ENCODE measurements at places on chromosomes 5 and 9. TPM values are rescaled to one million over a fixed set of nuclear protein-coding genes. Genes with fewer than 3 reads are reported as not detected.

ZNG1C gene
- total RNA-seq, result 37.3 TPM

KIF4B gene
- total RNA-seq, result 0.10 TPM

DNA sequence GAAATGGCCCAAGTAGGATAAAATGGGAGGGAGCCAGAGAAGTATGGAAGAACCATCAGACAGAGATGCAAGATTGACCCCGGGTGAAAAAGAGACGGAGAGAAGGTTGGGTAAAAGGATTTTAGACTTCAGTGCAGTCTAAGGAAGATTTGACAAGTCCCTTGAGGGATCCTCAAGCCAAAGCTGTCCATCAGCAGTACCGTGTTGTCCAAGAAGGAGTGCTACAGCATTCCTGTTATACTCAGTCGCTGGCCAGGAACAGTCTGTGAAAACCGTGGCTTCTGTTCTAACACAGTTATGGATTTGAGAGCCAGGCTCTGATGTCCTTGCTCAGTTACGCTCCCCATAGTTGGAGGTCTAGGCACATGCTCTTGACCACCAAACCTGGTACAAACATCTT is 383.9 kb upstream of the DAB2 start:
- no peak overlapping the region for H3K27ac ChIP-seq
- no peak for DNase-seq
- no peaks in the 10 kb centered on the region for H3K27me3 ChIP-seq
- H3K36me3 ChIP-seq, result no peaks in the 10 kb centered on the region
- no peak overlapping the region for H3K4me3 ChIP-seq

DNA sequence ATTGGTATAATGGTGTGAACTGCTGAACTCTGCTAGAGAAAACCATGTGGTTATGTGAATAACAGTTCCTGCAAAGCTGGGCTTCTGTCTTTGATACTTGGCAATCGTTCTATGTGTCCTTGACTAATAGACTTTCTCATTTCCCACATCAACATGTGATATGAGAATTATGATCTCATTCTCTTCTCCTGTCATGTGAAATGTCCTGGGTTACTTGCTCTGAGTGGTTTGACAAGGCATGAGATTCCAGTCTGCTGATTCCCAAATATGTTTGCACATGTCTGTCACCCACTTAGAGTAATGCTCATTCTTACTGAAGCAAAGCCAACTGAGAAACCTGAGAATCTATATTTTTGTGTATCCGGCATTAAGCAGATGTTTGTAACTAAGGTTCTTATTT is 141.2 kb downstream of the PARP8 start:
- H3K4me1 ChIP-seq, result peaks cover 16% of the 10 kb centered on the region
- no peak for DNase-seq
- H3K4me3 ChIP-seq, result no peak overlapping the region
- H3K36me3 ChIP-seq, result peaks cover 5% of the 10 kb centered on the region
- no peaks in the 10 kb centered on the region for H3K27me3 ChIP-seq

DNA sequence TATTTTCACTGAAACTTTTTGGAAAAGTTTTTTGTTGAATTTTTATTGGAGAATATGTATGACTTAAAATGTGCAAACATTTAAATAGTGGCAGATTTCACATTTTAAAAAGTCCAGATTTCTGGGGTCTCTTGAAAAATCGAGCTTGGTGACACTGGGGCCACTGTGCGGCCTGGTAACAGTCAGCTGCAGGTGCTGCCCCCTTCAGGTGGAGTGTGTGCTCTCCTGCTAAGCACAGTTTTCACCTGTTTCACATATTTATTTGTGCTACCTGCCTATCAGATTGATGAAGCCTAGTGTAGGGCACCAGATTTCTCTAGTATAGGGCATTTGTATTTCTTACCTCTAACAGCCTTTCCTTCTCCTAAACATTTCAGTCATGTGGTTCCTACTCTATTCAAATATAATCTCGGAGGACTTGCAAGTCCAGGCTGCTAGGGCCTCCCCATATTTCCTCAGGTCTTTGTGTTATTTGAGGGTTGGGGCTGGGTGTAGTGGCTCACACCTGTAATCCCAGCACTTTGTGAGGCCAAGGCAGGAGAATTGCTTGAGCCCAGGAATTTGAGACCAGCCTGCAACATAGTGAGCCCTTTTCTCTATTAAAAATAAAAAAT is 95.8 kb upstream of the KLF9 start:
- no peak overlapping the region for H3K27ac ChIP-seq
- no peak overlapping the region for H3K4me3 ChIP-seq
- no peaks in the 10 kb centered on the region for H3K4me1 ChIP-seq
- H3K36me3 ChIP-seq, result no peaks in the 10 kb centered on the region
- H3K27me3 ChIP-seq, result no peaks in the 10 kb centered on the region

- no peak for DNase-seq
- H3K27ac ChIP-seq, result no peak overlapping the region
- H3K4me1 ChIP-seq, result no peaks in the 10 kb centered on the region
- H3K4me3 ChIP-seq, result no peak overlapping the region
These were observed 354.1 kb upstream of the SLC30A5 start for GRCh38 chr5:68739752-68740151.

All from naive thymus-derived CD4-positive, alpha-beta T cell (primary cell).